ENCODE measurements at places on chromosomes 1 and 21. TPM values are rescaled to one million over a fixed set of nuclear protein-coding genes. Genes with fewer than 3 reads are reported as not detected.

Gene FMOD
- total RNA-seq: 33.8 TPM

- no peaks in the 10 kb centered on the region for H3K27me3 ChIP-seq
- no peak for DNase-seq
- no peaks in the 10 kb centered on the region for H3K36me3 ChIP-seq
- H3K4me1 ChIP-seq: no peaks in the 10 kb centered on the region
- no peak overlapping the region for H3K27ac ChIP-seq
Measured at GRCh38 chr1:51576085-51576444, 40.8 kb upstream of the OSBPL9 start.

GRCh38 chr1:151579436-151580225 is 32.2 kb upstream of the SNX27 start:
- H3K27me3 ChIP-seq: no peaks in the 10 kb centered on the region
- no peak for DNase-seq
- peaks cover 52% of the 10 kb centered on the region for H3K36me3 ChIP-seq

Gene OR2L5
- not detected for total RNA-seq

DNA sequence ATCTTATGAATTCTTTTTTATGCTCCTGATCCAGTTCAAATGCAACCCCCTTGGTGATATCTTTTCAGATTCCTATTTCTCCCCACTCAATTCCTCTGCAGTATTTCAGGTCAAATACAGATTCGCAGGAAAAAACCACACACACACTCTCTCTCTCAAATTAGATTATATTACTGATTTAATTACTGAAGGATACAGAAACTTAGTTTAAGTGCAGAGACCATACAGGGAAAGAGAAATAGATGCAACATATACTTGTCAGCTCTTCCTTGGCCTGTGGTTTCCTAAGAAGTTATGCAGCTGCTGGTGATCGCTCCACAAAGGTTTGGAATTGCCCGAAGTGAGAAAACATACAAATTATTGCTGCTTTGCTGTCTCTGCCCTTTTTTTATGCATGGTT is 400.9 kb downstream of the AGBL4 start:
- no peak overlapping the region for H3K4me3 ChIP-seq
- no peaks in the 10 kb centered on the region for H3K27me3 ChIP-seq
- DNase-seq: no peak
- no peak overlapping the region for H3K27ac ChIP-seq

Measured in Peyer's patch (tissue), 4 donors.